Sigmoid colon (tissue), 7 donors: ENCODE measurements at places on chromosomes 2 and 18. TPM values are rescaled to one million over a fixed set of nuclear protein-coding genes. Genes with fewer than 3 reads are reported as not detected.

Gene TTC27
- 22.5 TPM for total RNA-seq

Gene PTCD3
- 56.4 TPM for total RNA-seq

Gene G6PC2
- not detected for total RNA-seq

Gene ANKRD62
- total RNA-seq, result not detected

Gene KIF5C
- total RNA-seq, result 11.1 TPM
